ENCODE measurements at places on chromosomes 3 and 15.

GRCh38 chr3:72288955-72289691, 504.2 kb upstream of the PROK2 start:
- DNase-seq: no peak

DNA sequence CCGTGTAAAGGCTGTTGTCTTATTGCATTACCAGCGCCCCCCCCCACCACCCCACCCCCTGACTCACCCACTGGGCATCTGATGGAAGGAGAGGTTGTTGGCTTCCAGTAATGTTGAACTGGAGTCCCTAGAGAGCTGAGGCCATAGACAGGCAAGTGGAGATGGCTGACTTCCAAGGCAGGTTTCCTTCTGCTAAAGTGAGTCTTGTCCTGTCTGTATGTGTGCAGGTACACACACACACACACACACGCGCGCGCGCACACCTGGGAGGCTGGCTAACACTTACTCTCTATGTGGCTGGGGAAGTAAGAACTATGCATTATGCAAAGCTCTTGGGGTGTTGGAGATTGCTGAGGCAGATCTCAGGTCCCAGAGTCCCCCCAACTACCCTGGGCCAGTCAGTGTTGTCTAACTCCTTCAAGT, 1.6 kb upstream of the KY start:
- no peak for DNase-seq

DNA sequence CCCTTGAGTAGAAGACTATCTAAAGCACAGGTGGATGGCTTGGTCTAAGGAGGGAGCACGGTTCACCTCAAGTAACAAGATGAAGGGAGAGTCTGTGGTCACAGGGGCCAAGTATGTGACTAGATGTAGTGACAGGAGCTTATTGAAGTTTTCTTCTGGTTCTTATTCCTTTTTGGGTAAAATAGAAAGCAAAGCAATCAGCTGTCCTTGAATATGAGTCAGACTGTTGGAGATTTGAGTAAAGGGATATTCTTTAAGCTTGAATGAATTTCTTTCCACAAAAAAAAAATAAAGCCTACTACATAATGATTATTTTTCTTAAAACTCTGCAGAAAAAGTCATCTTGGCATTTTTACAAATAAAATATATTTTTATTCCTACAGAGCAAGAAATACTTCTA, 1.5 kb upstream of the CNTN6 start:
- DNase-seq: no peak

DNA sequence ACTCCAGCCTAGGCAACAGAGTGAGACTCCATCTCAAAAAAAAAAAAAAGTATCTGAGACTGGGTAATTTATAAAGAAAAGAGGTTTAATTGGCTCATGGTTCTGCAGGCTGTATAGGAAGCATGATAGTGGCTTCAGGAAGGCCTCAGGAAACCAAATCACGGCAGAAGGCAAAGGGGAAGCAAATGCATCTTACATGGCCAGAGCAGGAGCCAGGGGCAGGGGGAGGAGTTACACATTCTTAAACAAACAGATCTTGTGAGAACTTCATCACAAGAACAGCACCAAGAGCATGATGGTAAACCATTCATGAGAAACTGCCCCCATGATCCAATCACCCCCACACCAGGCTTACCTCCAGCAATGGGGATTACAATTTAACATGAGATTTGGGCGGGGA, 37.2 kb downstream of the ACAP2 start:
- no peak for DNase-seq

DNA sequence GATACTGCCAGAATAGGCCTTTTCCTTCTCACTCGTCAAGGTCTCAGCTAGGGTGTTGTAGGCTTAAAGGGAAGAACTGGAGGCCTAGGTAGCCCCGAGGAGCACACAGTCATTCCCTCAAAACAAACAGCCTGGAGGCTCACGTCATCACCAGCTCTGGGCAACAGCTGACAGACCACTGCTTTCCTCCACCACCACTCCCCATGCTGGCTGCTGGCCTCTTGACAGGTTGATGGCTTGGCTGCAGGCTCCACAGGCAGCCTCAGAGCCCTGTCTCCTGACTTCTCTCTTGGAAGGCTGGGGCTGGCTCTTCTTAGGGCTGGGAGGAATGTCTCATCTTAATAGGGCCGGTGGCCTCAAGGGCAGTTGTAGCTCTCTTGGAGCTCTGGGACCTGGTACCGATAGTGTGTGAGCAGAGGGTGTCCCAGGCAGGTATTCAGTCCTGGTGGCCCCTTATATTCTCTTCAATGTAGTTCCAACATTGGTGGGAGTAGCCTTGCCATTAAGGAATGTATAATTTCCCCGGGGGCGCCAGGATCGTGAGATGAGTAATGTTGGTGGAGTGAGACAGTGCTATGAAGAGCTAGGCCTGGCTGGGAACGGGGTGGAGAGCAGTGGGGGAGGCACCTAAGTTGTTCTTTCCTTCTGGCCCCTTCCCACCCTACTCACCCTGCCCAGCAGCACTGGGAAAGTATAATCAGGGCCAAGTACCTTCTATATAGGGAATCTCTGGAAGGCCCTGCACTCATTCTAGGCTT, 6.1 kb upstream of the AP2M1 start:
- no peak for DNase-seq

DNA sequence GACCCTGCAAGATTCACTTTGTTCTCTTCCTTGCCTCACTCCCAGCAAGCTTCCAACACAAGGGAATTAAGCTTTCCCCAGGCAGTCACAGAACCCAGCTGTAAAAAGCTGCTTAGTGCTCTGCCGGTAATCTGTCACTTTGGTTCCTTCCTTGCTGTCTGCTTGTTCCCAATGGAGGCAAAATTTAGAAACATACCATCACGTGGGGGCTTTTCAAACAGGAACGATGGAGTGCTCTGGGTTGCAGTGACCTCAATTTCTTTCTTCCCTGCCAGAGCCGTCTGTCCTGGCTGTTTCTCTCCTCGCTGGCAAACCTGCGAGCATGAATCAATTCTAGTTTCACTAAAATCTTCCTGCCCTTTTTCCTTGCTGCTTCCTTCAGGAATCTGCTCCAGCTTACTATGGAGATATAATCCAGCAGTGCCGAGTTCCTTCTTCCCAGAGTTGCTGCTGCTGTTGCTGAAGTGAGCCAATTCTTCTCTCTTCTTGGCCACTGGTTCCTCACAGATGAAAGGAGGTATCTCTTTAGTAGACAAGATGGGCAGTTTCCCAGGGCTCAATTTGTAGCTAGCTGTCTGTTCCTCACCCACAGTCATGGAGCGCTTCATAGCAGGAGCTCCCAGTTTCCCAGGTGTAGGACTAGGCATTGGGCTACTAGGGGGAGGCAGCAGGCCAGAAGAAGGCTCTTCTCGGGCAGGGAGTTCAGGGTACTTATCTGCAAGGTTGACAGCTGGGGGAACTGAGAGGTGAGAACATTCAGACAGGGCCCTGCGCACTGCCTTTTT, 88.1 kb downstream of the DHX30 start:
- DNase-seq: no peak

DNA sequence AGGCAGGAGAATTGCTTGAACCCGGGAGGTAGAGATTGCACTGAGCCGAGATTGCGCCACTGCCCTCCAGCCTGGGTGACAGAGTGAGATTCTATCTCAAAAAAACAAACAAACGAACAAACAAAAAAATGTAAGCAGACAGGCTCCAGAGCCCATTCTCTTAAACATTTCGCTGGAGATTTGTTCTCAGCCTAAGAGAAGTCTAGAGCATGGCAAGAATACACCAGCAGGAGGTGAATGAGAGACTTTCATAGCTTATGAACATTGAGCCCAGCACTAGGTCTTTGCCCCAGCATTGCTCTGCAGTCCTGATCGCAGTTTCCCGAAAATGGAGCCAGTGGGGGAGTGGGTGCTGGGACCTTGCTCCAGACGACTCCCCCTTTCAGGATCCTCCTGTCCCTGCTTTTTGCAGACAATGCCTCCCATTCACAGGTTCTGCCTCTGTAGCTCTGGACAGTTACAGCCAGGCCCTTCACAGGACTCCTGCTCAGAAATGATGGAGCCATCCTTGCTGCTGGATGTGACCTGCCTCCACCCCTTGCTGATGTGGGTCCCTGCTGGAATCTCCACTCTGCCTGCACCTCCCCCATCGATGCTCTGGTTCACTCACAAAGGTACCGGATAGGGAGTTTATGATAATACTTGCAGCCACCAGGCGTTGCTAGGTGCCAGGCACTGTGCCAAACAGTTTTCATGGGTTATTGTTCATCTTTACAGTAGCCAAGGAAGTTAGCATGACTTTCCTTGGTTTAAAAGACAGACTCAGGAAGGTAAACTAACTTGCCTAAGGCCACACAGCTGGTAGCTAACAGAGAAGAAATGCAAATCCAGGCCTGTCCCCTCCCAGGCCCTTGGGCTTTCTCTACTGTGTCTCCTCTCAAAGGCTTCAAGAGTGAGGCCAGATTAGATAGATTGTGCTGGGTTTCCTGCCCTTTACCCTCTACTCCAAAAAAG, 329.7 kb upstream of the TLE3 start:
- no peak for DNase-seq

- DNase-seq: no peak
Observed at GRCh38 chr3:9185701-9186100, 63.7 kb downstream of the SRGAP3 start.

DNA sequence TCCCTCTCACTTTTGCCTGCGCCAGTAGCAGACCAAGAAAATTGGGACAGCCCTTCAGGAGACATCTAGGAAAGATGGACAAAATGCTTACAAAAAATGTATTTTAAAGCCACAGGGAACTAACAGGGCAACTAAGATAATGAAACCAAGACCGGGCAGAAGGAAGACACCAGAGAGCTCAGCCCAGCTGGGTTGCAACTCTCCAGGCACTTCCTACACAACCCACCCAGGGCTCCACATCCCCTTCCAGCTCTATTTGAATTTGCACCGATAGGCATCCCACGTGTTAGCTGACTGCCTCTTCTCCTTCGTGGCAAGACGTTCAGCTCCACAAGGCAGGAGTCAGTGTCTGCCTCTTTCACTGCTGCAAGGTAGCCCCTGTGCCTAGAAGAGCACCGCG, 6.6 kb upstream of the ATP10A start:
- no peak for DNase-seq

GRCh38 chr15:40344217-40344616, 3.5 kb upstream of the CCDC9B start:
- DNase-seq: no peak

DNA sequence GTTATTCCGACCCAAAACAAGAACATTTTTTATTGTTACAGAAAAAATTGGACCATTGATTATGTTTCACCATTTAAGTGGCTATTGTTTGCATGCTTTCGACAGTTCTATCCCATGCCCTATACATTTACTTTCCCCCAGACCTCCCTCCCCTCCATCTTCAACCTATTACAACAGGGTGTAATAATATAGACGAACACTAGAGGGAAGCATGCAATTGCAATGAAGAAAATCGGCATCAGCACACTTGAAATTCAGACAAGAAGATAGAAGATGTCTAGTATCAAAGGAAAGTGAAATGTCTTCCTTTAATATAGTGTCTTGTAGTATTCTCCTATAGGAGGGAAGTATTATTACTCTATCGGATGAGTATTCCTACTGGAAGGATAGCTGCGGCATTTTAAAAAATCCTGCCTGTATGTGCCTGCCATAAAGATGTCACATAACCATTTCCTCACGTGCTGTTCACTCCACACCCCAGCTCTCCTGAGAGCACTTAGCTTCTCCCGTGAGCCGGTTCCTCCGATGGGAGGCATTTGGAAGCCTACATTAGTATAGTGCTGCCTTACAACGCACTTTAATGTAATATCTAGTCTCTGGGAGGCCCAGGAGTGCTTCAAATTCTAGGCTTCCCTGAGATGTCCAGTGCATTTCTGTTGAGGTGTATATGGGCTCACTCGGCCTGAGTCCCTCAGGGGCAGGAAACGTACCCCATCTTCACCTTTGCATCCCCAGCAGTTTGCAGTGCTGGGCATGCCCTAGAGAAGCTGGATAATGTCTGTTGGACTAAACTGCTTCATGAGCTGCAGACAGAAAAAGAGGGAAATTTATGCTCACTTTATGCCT, 17.8 kb upstream of the ERICH6 start:
- no peak for DNase-seq

GRCh38 chr3:151372063-151372820, 12.3 kb downstream of the P2RY12 start:
- DNase-seq: no peak

- no peak for DNase-seq
Observed at GRCh38 chr3:42110631-42111030, 19.5 kb downstream of the TRAK1 start.

- DNase-seq: no peak
Observed at GRCh38 chr3:147428326-147428725, 19.2 kb downstream of the ZIC1 start.

GRCh38 chr3:132381348-132381944, 35.9 kb upstream of the DNAJC13 start:
- no peak for DNase-seq

GRCh38 chr3:25421747-25422146, 6.3 kb upstream of the RARB start:
- no peak for DNase-seq

- no peak for DNase-seq
Observed at GRCh38 chr15:38117781-38118180, 134.9 kb upstream of the SPRED1 start.

GRCh38 chr15:50884540-50884939, 23.9 kb upstream of the AP4E1 start:
- no peak for DNase-seq

GRCh38 chr3:4672725-4673275, 179.7 kb downstream of the ITPR1 start:
- DNase-seq: no peak

DNA sequence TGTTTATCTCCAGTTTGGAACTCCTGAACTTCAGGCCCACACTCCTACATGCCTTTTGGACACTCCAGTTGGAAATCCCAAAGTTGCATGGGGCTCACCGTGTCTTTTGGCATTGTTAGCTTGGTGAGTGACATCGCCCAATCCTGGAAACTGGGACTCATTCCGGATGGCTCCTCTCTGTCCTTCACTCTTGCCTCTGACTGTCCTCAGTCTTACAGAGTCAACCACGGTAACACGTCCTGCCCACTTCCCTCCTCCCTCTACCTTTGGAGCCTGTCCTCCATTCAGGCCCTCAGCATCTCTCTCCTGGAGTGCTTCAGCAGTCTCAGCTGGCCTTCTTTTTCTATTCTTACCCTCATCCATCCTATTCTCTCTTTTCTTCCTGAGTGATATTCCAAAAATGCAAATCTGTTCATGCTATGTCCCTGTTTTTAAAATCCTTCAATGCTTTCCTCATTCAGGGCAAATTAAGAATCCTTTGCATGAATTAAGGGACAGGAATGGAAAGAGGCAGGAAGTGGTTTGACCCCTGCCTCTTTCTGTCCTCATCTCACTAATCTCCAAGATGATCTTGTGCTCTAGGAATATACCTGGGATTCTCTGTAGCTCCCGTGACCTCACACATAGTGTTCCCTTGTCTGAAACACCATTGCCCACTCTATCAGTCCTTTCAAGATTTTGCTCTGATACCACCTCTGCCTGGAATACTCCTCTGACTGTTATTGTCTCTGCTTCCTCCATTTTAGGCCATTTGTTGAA, 42.5 kb downstream of the LPP start:
- DNase-seq: no peak

GRCh38 chr3:176950743-176951142, 246.5 kb downstream of the TBL1XR1 start:
- DNase-seq: no peak

DNA sequence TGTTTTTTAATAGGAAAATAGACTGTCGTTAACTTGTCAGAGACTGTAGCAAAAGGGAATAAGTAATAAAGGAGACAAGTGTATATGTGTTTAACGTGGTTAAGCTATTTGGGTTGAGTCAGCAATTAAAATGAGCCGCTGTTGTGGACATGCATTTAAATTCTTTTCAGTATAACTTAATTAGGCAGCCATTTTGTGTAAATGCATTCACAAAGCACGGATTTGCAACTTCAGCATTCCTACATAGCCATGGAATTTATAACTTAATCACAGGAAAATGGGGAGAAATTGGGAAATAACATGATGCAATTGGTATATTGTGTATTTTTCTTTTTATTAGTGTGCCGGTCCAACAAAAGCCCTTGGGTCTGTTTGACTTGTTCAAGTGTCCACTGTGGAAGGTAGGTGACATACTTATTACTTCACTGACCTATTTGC, 27.9 kb downstream of the USP3 start:
- DNase-seq: no peak
